Amniotic stem cell (primary cell): ENCODE measurements at places on chromosomes 3 and 15.

- no peak for DNase-seq
Measured at GRCh38 chr3:4290272-4290893, 12.8 kb upstream of the SETMAR start.

DNA sequence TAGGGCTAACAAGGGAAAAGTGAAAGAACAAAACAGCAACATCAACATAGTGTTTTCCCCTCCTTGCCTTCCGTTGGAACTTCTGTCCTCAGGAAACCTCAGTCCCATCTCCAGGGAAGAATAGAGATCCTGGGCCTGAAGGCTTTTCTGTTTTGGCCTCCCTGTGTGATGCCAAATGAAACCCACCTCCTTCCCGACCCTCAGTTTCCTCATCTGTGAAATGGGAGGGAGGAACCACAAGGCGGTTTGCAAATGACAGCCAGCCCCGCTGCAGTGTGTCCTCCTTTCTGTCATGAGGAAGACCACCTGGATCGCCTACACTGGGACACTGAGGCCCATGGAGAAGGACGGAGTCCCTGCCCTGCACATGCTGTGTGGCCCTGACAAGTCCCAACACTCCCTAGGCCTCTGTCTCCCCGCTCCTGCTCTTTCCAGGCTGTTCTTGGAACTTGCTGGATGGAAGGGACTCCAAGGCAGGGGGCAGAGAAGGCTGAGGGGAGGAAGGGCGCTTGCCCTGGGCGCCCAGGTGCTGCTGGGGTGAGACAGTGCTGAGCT, 28.5 kb upstream of the FBLN2 start:
- DNase-seq = no peak

GRCh38 chr15:101573951-101574350, 78.2 kb downstream of the TM2D3 start:
- DNase-seq = no peak

DNA sequence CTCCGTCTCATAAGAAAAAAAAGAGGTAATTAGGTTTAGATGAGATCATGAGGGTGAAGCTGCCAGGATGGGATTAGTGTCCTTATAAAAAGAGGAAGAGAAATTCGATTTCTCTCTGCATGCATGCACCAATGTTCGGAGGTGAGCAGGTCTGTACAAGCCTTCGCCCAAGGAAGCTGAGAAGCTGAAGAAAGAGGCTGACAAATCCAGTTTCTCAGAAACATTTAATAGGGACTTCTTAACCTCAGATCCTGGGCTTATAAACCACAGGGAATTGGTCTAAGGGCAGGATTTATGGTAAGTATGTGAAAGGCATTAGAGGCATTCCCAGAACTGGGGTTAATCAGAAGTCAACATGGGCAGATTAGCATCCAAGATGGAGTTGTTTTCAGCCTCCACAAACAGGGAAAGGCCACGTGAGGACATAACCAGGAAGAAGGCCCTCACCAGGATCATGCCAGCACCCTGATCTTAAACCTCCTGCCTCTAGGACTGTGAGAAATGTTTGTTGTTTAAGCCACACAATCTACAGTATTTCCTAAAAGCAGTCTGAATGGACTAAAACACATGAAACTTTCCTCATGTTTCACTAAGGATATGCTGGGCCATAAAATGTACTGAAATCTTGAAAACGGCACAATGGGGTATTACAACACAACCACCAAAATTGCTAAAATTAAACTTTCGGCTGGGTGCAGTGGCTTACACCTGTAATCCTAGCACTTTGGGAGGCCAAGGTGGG, 11.3 kb downstream of the SHISA5 start:
- DNase-seq = no peak

DNA sequence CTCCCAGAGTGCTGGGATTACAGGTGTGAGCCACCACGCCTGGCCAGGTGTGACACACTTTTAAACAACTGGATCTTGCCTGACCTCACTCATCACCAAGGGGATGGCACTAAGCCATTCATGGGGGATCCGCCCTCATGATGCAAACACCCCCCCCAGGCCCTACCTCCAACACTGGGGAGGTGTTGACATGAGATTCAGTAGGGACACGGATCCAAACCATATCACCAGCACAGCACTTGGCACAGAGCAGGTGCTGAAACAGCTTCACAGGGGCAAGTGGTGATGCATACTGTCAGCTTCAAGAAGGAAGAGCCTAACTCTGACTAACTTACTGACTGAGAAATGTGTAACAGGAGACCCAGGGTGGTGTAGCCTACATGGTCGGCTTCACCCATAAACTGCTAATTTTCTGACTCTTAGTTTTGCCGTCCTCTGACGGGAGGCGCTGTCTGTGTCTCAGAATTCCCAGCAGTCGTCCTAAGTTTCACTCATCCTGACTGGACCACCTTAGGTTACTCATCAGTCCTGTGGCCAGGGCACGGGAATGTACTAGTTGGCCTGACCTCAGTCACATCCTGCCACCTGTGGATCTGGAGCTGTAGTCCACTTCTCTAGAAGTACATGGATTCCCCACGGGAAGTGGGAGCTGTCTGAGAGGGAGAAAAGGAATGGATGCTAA, 81.9 kb upstream of the PLXNA1 start:
- DNase-seq = no peak

GRCh38 chr15:37028625-37029296, 71.6 kb downstream of the MEIS2 start:
- DNase-seq = no peak

- no peak for DNase-seq
Measured at GRCh38 chr15:85825719-85826118, 31.0 kb upstream of the KLHL25 start.

- DNase-seq = peak; percentile 30
Measured at GRCh38 chr3:179015551-179016020, 56.0 kb downstream of the ZMAT3 start.

DNA sequence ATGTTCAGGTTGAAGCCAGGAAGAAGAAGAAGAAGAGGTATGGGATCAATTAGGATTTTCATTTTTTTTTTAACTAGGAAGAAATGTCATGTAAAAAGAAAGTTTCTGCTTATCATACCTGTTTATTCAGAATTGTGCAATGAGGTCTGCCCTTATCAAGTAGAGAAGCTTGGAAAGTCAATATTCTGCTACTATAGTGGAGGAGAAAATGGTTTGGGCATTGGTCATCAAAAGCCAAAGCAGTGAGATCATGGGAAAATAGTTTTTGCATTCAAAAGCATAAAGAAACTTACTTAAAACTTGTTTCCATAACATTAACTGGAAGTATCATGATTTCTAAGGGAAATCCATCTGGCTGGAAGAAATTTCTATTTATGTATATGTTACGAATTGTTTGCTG, 1239.2 kb downstream of the NSUN3 start:
- peak; percentile 70 for DNase-seq

GRCh38 chr15:31304751-31305365, 21.8 kb upstream of the KLF13 start:
- no peak for DNase-seq

GRCh38 chr3:73622091-73622805, 2.5 kb downstream of the PDZRN3 start:
- DNase-seq = no peak

GRCh38 chr3:133474817-133475216, 75.0 kb downstream of the BFSP2 start:
- no peak for DNase-seq

GRCh38 chr15:68617001-68617400, 38.2 kb downstream of the CORO2B start:
- no peak for DNase-seq

- no peak for DNase-seq
Measured at GRCh38 chr3:99866261-99866761, 48.6 kb downstream of the CMSS1 start.

DNA sequence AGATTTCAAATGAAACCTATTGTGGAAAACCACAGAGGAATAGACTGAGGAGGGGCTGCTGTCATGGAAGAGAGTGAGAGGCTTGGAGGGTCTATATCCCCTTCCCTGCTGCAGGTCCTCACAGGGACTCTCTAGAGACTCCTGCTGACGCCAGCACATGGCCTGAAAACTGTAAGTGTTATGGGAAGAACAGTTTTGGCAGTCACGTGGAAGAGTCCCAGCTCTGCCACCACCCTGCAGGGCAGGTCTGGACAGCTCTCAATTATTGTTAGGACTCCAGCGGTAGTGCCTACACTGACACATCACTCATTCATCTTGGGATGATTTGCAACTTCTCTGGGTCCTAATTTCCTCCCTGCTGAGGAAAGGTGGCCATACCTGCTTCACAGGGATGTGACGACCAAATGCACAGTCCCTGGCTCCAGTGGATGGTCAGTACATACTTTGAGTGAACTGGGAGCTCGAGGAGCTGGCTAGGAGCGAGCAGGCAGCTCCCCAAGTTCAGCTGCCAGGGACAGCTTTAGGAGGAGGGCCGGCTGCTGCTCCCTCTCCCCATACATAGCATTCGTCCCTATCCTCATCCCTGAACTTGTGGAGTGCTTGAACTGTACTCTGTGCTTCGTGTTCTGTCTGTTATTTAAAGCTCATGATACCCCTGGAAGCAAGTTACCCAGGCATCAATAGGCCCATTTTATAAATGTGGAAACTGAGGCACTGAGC, 49.2 kb downstream of the CTXND1 start:
- DNase-seq = no peak

DNA sequence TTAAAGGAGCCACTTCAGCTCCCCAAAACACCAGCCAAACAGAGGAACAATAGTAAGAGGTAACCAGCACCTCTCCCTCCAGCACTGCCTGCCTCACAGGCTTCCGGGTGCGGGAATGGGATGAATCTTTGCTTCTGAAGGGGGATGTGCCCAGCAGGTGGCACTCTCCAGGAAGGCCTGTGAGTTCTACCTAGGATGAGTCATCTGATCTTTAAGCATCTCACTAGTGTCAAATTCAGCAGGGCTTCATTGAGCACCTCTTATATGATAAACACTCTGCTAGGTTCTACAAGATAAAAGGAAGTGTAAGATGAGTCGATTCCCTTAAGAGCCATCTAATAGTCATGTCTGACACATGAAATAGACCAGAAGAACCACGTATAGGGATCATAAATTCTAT, 237.4 kb upstream of the UMPS start:
- DNase-seq = no peak

DNA sequence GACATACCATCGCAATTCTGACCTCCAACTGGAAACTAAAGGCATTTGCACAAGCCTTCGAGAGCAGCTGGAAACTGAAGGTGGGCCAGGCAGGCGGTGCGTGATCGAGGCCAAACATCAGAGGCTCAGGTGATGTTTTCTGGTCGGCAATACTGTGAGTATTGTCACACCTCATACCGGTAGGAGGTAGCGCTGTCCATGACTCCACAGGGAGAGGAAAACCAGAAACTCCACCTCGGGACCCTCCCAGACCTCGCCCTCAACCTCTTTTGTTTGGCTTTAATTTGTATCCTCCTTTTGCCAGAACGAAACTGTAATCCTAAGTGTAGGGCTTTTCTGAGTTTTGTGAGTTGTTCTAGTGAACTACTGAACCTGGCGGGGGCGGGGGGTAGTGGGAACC, 43.6 kb downstream of the LDHAL6B start:
- DNase-seq = no peak

GRCh38 chr15:70259028-70259424, 161.3 kb upstream of the TLE3 start:
- DNase-seq = no peak

DNA sequence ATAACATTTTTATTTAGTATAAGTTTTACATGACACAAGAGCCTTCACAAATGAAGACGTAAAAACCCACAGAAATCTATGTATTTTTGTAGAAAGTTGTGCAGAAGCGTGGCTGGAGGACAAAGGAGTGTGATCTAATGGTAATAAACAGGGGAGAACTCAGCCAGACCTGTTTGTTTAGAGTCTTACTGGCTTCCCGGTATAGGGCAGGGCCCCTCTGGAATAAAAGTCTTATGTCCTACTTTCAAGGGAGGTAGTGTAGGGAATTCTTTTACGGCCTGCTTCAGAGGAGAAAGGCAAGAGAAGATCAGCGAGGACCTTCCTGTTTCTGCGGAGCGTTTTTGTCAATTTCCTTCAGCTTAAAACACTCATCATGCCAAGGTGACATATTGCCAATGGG, 103.6 kb downstream of the TGFBR2 start:
- DNase-seq = no peak

DNA sequence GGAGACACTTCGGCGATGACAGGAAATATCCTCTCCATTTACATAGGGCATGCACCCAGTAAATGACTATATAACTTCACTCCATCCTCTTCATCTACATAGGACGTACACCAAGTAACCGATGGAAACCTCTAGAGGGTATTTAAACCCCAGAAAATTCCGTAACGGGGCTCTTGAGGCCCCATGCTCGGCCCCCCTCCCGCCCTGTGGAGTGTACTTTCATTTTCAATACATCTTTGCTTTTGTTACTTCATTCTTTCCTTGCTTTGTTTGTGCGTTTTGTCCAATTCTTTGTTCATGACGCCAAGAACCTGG, 7.5 kb upstream of the FAM107A start:
- DNase-seq = no peak

DNA sequence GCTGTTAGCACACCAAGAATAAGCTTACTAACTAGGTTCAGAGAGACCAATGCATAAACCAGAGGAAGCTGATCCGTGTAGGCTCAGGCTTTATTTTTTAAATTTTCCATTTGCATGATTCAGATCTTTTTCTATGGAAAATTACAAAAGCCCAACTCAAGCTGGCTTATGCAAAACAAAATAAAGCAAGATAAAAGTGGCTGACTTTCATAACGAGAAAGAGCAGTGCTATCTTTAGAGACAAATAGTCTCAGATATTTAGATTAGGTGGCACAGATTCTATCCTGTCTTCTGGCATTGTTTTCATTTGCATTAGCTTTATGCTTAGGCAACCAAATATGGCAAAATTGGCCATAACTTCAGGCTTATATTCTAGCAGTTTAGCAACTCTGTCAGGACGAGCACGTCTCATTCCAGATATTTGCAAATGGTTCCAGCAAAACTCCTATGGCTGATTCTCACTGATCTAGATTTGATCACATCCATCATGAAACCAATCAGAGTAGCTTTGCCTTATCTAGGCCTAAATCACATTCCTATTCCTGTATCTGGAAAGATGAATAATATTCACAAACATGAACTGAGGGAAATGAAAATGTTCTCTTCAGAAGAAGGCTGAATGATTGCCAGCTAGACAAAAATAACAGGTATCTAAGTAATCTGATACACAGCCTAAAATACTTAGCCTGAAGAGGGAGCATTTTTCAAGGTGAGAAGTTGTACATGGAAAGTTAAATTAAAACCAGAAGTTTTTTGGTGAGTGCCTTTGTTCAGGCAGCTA, 216.4 kb upstream of the DPPA4 start:
- no peak for DNase-seq

GRCh38 chr3:186750316-186750715, 33.1 kb upstream of the EIF4A2 start:
- DNase-seq = no peak

- no peak for DNase-seq
Measured at GRCh38 chr15:65101411-65101890, 13.5 kb downstream of the UBAP1L start.

DNA sequence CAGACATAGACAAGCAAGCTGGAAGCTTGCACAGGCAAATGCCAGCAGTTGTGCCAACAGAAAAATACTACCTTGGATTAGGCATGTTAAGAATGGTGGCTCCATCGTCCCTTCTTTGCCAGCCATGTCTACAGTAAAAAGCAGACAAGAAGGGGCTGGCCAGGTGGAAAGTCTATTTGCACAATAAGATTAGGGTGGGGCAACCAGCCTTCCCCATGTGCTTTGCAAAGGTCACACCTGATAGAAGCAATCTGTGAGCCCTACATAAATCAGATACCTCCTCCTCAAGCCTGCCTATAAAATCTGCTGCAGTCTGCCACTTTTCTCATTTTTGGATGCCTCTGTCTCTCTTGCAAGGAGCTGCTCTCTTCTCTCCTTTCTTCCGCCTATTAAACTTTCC, 555.9 kb downstream of the RSL24D1 start:
- no peak for DNase-seq

GRCh38 chr3:72388644-72389043, 459.6 kb downstream of the SHQ1 start:
- DNase-seq = no peak
